ENCODE measurements at places on chromosomes 2 and 18.

- no peak for DNase-seq
Observed at GRCh38 chr18:6376433-6377229, 38.1 kb downstream of the L3MBTL4 start.

DNA sequence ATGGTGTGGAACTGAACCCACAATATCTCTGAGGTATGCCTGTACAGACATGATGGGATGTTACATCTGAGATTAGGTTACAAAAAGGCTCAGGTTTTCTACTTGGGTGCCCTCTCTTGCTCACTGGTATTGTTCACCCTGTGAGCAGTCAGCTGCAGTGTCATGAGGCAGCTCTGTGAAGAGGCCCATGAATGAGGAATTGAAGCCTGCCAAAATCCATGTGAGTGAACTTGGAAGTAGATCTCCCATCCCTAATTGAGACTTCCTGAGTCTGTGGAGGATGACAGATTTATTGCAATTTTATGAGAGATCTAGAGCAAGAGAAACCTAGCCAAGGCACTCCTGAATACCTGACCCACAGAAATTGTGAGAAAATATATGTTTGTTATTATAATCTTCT lies 404.9 kb upstream of the ZEB2 start:
- no peak for DNase-seq

DNA sequence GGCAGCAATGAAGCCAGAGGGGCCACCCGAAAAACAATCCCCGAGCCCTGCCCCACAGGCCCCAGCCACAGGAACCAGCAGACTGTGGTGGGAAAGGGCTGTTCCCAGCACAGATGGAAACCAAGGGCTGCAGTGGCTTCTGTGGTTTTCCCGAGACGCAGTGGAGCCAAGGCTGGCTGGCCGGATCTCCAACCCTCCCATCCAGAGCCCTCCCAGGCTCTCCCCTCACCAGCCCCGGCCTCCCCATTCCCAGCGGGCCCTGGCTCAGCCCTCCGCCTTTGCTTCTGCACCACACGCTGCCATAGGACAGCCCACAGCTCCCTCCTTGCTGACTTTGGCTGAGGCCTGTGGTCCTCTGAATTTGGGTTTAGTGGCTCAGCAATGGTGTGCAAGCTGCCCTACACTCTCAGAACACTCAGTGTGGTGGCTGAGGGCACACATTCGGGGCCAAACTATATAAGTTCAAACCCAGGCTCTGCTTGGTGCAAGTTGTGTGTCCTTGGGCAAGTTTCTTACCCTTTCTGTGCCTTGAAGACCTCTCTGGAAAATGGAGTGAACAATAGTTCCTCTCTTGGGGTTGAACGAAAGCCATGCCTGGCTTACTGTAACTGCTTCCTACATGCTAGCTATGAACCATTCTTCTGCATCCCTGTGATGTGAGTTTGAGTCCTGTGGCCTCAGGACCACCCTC lies 200.1 kb downstream of the SMAD7 start:
- DNase-seq = no peak

GRCh38 chr2:39622860-39623259 lies 42.9 kb upstream of the TMEM178A start:
- no peak for DNase-seq

GRCh38 chr2:232076736-232077135 lies 115.2 kb downstream of the DIS3L2 start:
- DNase-seq = no peak

DNA sequence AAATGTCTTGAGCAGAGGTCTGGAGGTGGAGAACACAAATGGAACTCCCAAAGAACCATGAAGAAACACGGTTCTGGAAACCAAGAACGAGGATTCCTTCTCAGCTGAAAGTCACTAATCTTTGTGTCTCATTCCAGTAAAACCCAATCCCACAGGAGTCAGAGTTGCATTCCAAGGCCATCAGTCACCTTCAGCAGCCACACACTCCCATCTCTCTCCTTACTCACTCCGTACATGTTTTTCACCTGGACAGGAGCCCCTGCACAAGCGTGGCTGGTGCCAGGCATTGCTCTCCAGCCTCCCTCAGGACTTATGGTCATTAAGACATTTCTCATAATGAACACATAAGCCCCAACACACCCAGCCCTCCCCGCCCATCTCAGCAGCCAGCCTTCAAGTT lies 175.4 kb upstream of the SIX2 start:
- no peak for DNase-seq

DNA sequence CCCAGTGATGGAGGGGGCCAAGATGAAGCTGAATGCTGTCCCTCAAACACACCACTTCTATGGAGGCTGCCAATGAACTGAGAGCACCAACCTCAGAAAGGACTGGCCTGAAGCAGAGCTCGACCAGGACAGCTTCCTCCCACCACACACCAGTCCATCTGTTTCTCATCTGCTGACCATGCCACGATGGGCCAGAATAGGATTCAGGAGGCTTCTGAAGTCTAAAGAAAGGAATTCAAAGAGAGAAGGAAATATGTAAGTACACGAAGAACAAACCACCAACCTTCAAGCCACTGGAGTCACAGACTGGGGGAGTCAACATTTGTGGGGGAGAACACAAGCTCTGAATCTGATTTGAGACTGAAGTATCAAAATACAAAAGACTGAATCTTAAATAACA lies 157.6 kb upstream of the CCDC68 start:
- DNase-seq = no peak

GRCh38 chr2:98483257-98483861 lies 38.7 kb downstream of the INPP4A start:
- no peak for DNase-seq

DNA sequence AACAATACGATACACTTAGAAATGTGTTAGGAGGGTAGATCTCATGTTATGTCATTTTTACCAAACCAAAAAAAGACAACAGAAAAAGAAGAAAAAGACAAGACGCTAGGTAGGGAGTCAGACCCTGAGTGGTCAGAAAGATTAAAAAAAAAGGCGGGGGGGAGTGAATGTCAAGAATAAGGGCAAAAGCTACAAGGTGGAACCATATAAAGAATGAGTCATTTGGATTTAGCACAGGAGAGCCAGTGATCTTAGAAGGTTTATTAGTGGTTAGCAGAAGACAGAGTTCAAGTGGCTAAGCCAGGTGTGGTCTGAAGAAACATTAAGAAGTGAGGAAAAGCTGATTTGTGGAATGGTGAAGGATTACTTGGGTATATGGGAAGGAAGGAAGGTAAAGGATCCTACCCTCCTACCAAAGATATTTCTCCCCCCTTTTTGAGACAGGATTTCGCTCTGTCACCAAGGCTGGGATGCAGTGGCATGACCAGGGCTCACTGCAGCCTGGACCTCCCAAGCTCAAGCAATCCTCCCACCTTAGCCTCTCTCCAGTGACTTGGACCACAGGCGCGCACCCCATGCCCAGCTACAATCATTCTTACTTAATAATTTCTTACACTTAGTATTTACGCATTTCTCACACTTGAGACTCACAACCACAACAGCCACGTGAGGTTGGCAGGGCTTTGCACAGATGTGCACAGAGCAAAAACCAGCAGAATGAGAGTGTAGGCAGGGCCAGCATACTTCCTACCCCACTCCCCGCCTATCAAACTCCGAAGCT lies 2.6 kb downstream of the DSC2 start:
- no peak for DNase-seq

- no peak for DNase-seq
Observed at GRCh38 chr18:78822171-78822948, 157.3 kb upstream of the SALL3 start.

DNA sequence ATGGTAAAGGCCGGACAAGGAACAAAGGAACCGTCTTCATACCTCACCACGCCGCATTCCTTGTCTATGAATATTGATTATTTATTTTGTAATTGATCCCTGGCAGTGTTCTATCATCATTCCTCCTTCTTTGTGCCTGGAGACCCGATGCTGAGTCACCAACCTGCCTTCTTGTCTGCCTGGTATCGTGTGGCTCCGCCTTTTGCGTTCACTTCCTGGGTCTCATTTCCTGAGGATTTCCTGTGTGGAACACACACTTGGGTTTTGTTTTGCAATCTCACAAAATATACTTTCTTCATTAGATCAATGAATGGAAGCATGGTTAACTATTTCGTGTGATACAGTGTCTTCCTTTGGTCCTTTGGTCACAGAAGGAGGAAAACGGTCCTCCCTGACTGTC lies 95.5 kb upstream of the SNTG2 start:
- DNase-seq = no peak

- peak; percentile 65 for DNase-seq
Observed at GRCh38 chr2:55014962-55015939, 35.0 kb downstream of the RTN4 start.

- DNase-seq = no peak
Observed at GRCh38 chr2:20674974-20675679, 8.2 kb downstream of the GDF7 start.

DNA sequence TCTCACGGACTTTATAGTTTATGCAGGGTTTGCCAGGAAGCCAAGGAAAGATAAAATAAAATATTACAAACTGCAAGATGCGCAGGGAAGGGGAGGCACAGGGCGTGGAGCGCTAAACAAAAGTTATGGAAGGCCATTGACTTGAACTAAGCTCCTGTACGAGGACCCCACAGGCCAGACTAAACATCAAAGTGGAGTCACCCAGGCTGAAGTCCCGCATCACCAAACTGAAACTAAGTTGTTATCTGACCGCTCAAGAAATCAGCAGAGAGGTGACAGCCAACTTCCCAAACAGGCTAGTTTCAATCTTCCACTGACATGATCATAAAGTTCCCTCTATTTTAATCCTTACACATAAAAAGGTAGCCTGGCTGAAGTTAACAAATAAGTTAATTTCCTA lies 90.5 kb upstream of the YWHAQ start:
- no peak for DNase-seq

DNA sequence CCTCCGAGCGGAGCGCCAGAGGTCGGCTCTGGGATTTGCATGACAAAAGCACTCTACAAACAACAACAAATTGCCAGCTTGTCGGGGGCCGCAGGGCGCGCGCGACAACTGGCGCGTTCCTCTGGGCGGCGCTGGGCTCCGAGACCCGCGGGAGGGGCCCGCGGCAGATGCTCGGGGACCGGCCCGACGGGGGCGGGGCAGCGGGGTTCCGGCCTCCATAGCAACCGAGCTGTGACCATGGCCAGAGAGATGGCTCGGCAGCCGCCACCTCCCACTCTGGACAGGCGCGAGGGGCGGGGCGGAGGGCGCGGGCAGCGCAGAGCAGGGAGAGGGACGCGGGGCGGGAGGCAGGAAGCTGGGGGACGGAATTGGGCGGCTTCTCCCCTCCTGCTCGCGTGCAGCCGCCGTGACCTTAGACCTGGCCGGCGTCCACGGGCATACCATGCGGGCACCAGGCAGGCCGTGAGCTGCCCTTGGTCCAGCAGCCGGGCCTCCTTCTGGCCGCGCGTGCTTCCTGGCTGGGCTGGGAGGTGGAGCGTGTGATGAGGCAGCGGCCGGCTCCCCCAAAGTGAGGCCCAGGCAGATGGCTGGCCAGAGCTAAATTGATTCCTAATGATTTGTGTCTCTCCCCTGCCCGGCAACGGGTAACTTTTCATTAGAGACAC lies 171.5 kb downstream of the CELF4 start:
- no peak for DNase-seq

DNA sequence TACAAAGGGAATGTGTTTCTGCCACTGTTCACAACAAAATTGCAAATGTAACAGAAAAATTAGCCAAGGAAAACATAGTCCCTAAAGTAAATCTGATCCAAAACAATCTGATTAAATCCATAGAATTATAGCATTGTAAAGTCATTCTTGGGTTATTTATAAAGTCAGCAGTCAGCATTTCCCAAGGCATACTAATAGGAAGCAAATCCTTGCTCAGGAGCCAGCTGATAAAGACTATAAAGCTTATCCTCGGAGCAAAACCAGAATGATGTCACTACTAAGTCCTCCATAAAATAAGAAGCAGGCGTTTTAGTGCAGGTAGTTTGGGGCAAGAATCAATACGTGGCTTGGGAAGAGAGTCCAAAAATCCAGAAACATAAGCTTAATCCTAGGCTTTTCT lies 67.3 kb upstream of the CSRNP3 start:
- DNase-seq = no peak

- DNase-seq = no peak
Observed at GRCh38 chr2:127355407-127356008, 32.3 kb downstream of the MAP3K2 start.

DNA sequence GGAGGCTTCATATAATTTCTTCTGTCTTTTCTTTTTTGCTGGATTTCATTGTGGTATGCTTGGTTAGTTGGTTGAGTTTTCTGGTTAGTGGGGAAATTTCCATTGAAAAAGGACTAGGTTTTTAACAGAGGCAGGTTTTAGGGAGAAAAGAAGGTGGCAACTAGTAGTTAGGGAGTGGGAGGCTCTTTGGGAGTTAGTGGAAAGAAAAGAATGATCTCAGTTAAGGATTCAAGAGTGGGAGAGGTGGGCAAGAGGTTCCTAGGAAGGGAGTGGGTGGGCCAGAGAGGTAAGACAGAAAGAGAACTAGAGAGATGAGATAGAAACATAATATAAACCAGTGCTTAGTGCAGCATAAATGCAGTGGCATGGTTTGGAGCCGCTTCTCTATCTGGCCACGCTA lies 96.9 kb downstream of the SPTBN1 start:
- no peak for DNase-seq

- no peak for DNase-seq
Observed at GRCh38 chr2:190911813-190912212, 31.2 kb downstream of the GLS start.

DNA sequence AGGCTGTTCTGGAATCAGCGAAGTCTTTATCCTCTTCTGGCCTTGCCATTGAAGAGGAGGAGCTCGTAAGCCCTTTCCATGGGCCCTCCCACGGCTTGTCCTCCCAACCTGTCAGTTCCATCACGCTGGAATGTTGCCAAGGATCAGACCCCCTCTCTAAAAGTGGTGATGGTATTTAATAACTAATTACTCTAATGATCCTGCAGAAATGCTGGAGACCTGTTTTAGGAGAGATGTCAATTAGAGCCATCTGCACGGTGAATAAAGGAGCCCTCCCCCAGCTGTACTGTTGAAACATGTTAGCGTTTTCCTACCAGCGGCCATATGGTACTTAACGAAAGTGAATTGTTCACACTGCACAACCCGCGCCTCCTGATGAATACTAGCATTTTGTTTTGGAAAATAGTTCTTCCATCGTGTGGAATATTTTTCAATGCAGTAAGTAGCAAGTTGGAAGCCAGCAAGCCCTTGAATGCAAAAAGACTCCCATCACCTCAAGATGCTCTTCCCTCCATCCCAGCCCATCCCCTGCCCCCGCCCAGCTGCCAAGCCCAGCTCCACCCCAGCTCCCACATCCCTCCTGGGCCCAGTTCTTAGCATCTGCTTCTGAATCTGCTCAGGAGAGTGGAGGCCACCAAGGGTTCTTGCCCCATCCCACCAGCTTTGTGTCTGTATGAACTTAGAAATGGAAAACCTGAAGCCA lies 145.4 kb downstream of the KLHL29 start:
- no peak for DNase-seq

DNA sequence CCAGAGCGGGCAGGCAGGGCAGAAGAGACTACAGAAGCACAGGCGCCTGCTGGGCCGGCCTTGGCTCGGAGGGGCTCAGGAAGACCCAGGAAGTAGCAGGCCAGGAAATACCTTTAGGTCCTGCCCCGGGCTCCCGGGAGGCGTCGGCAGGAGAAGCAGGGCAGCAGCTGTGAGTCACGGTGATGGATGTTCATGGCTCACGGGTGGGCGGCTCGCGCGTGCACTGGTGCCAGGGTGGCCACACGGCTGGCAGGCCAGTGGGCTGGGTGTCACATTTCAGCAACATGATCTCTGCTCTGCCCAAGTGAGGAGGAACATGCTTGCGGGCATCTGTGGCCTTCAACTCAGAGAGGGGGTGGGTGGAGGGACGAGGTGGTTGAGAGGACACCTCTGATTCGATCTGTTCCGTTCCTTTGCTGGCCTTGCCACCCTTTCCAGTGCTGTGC lies 139.3 kb downstream of the KLHL29 start:
- DNase-seq = no peak
